Astrocyte (in vitro differentiated cells and primary cell): ENCODE measurements at places on chromosomes 1 and 21. TPM values are rescaled to one million over a fixed set of nuclear protein-coding genes. Genes with fewer than 3 reads are reported as not detected.

GRCh38 chr1:208349694-208350330 lies 105.6 kb upstream of the PLXNA2 start:
- no peak for DNase-seq

LCE3E gene
- total RNA-seq: not detected in 2 replicates

GRCh38 chr1:200381256-200381984 lies 28.4 kb downstream of the ZNF281 start:
- no peak for DNase-seq

GRCh38 chr1:217079584-217079983 lies 356.4 kb upstream of the ESRRG start:
- no peak for DNase-seq

RPL5 gene
- total RNA-seq: 741 and 846 TPM in 2 replicates

TCEA3 gene
- 3.3 and 3.4 TPM in 2 replicates for total RNA-seq

IFNLR1 gene
- total RNA-seq: 0.94 and 1.5 TPM in 2 replicates

GRCh38 chr1:80994934-80995333 lies 805.8 kb upstream of the ADGRL2 start:
- DNase-seq: peak; percentile 19

SPATA45 gene
- 0.65 TPM in 1 of 2 replicates, not detected in the other for total RNA-seq

GRCh38 chr1:72568113-72568512 lies 285.8 kb upstream of the NEGR1 start:
- no peak for DNase-seq

GRCh38 chr1:165807613-165808012 lies 19.8 kb upstream of the UCK2 start:
- DNase-seq: no peak

- DNase-seq: no peak
Observed at GRCh38 chr21:28580585-28580984, 412.1 kb downstream of the LTN1 start.

- DNase-seq: no peak
Observed at GRCh38 chr1:86085741-86086409, 70.7 kb downstream of the COL24A1 start.

GRCh38 chr1:24052220-24052619 lies 59.7 kb downstream of the MYOM3 start:
- peak; percentile 30 for DNase-seq
